ENCODE measurements at places on chromosomes 12 and 14.

- no peak for DNase-seq
Measured at GRCh38 chr14:21384494-21384851, 654 bp upstream of the SUPT16H start.

GRCh38 chr14:76752744-76753143 is 8.5 kb upstream of the VASH1 start:
- DNase-seq, result no peak

DNA sequence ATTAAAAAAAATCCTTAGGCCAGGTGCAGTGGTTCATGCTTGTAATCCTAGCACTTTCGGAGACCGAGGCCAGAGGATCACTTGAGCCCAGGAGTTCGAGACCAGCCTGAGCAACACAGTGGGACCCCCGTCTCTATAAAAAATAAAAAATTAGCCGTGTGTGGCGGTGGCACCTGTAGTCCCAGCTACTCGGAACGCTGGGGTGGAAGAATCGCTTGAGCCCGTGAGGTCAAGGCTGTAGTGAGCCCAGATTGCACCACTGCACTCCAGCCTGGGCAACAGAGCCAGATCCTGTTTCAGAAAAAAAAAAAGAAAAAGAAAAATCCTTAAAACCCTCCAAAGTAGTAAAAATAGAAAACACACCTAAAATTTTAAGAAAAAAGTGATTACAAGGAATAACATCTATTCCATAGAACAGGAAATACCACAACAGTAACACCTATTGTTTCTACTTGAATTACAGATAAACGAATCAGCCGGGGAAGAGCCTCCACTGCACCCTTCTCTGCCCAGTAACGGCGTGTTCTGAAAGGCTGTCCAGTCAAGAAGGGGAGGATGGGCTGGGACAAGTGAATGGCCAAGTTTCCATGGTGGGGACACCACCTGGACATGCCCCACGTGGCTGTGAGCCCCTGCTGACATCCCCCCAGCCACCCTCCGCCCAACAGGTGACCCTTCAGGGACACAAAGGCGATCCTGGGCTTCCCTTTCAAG is 17.8 kb downstream of the POLE start:
- DNase-seq, result no peak

DNA sequence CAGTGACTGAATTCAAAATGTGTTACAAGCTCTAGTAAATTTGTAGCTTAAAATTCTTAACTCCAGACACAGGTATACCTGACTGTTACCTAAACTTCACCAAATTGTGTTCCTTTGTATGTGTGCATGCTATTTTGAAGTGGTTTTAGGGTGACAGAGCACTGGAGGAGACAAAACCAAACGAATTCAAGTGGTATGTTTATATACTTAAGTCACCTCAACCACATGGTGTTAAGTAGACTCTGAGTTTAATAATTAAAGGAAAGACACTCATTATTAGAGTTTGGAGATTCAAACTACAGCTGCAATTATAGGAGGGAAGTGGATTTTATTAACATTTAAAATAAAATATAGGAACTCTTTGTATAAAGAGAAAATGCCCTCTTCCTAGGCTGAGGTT is 84.3 kb downstream of the PLCZ1 start:
- DNase-seq, result no peak

DNA sequence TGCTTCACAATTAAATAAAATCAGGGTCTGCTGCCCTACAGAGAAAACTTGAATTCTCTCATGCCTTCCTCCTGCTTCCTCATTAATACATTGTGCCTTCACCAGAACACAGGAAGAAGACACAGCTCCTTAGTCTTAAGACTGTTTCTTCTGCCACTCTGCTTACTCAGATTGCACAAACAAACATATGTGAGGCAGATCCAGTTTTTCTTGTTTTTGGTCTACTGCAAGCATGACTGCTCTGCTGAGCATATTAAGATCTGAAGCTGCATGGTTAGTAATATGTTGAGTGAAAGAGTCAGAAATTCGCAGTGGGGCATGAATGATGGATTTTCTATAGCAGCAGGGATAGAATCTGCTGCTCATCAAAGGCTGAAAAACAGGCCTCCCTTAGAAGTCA is 321.1 kb upstream of the STXBP6 start:
- DNase-seq, result no peak

DNA sequence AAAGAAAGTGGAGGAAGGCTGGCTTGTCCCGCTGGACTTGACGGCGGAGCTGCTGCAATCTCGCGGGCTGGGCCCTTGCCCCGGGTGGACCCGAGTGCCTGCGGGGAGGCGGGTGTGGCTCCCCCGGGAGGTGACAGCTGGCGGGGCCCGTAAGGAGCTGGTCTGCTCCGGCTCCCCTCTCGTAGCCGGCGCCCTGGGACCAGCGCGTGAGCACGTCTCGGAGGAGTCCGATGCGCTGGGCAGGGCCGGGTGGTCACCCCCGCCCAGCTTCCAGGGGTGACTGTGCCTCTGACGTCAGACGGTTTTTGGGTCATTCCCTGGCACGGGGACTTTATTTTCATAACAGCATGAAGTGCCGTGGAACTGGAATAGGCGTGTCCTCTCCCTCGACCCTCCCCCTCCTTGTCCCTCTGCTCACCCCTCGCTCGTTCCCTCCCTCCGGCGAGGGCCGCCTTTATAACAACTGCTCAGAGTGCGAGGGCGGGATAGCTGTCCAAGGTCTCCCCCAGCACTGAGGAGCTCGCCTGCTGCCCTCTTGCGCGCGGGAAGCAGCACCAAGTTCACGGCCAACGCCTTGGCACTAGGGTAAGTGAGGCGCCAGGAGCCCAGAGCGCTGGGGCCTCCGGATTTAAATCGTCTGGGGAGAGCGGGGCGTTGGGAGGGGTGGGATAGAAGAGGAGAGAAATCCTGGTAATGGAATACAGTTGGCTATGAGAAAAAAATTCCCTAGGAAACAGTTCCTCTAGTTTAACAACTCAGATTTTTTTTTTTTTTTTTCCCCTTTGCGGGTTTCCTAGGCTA is at the start of gene GPRC5A:
Gene GPRC5A, plus strand, starts transcription at position 483 of the 801 bp plus-strand sequence. CDS start 16,688 bp downstream, outside the sequence.
- DNase-seq, result no peak

GRCh38 chr12:127579446-127579845 is 687.5 kb upstream of the TMEM132C start:
- no peak for DNase-seq

DNA sequence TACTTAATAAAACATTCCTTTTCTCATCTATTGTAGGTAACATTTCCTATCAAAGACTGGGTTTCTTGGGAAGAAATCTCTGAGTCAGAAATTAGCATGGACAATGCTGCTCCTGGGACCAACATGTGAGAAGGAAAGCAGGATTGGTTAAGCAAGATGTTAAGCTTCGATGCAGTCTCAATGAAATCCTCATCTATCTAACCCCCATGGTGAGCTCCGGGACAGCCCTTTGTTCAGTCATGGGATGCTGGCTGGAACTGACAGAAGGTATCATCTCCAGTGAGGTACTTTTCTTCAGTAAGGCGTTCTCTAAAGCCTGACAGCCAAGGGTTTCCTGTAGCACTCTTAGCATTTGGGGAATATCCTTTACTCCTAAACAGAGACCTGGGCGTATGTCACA is 82.8 kb upstream of the SINHCAF start:
- no peak for DNase-seq

GRCh38 chr14:32370714-32371113 is 41.6 kb downstream of the AKAP6 start:
- no peak for DNase-seq

- DNase-seq, result no peak
Measured at GRCh38 chr14:103014466-103015228, 42.7 kb downstream of the CDC42BPB start.

GRCh38 chr12:18888047-18888446 is 150.1 kb downstream of the CAPZA3 start:
- no peak for DNase-seq

- no peak for DNase-seq
Measured at GRCh38 chr12:68884251-68884650, 48.7 kb downstream of the CPM start.

- DNase-seq, result no peak
Measured at GRCh38 chr12:70603044-70603443, 34.2 kb downstream of the PTPRB start.

- no peak for DNase-seq
Measured at GRCh38 chr14:86961106-86961716, 1031.8 kb downstream of the GALC start.

- no peak for DNase-seq
Measured at GRCh38 chr14:91409928-91410718, 7.5 kb downstream of the CCDC88C start.

DNA sequence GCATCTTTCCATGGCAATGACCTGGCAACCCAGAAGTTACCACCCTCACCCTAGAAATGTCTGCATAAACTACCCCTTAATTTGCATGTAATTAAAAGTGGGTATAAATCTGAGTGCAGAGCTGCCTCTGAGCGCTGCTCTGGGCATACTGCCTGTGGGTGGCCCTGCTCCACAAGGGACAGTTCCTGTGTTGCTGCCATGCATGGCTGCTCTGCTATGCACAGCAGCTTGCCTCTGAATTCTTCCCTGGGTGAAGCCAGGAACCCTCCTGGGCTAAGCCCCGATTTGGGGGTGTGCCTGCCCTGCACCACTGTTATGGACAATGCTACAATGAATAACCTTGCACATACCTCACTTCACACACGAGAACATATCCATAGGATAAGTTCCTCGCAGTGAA is 35.7 kb upstream of the GPR132 start:
- DNase-seq, result no peak

DNA sequence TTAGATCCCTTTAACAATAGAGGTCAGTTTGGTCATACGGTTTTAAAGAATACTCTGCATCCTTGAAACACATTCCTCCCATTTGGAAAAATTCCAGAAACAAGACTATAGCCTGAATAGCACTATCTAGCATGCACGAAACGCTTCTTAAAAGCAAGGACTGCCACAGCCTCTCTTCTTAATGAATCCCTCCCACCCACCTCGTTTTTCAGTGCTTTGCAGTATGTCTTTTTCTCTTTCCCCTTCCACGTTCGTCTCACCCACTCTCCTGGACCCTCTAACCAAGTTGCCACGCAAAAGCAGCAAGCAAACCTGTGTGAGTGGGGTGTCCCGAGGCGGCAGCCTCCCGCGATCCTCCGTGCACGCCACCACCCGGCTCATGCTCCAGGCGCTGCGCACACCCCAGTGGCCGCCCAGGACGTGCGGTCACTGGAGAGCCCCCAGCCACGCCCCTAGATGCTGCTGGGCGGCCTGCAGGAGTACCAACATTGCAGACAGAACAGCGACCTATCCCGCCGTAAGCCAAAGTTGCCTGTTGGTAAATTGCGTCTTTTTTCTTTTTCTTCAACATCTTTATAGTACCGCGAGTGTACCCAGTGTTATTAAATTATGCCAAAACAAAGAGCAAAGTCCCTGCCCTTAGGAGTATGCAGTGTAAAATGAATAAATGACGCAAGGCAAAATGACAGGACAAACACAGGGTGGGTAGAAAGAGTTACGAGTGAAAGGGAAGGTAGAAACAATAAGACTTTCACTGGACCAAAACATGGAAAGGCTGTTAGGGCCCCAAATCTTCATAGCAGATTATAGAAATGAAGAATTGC is at the start of gene SLC38A4:
Gene SLC38A4, minus strand, starts transcription at position 407 of the 824 bp plus-strand sequence. CDS start 32,926 bp downstream, outside the sequence.
- DNase-seq, result no peak

- no peak for DNase-seq
Measured at GRCh38 chr12:42589465-42590329, at the start of gene PRICKLE1. Gene PRICKLE1, minus strand, starts transcription at chr12:42589746. Its CDS starts 117,230 bp downstream, at chr12:42472516.

DNA sequence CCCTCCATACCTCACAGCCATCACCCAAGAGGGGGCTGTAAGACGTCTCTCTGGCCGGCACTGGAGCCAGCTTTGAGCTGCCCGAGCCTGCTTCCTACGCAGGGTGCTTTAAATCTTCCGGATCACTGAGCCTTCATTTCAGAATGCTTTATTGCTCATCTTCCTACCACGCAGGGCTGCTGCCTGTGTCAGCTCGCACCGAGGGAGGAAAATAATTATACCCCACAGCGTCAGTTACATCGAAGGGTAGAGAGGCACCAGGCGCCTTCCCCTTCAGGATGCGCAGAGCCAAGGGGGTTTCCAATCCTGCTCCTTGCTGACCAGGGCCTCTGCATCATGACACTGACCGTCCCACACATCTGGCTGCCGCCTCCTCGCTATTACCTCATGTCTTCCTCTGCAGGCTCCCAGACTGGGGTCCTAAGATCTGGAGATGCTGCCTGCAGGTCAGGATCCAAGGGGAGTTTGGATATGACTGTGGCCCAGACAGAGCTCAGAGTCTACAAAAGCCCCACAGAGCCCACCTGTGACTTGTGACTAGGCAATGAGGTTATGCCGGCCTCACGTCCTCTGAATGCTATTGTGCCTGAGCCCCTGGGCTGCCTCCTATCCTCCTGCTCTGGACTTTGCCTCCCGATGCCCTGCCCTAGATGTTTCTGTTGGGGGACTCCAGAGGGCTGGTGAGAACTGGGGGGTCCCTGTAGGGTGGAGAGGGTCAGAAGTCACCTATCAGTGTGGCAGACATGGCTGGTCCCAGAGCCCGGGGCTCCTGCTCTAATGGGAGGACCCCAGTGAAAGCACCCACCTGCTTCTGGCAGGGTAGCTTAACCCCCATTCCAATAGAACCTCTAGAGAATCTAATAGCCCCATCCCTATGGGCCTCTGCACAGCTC is 220.3 kb upstream of the RTL1 start:
- DNase-seq, result no peak

DNA sequence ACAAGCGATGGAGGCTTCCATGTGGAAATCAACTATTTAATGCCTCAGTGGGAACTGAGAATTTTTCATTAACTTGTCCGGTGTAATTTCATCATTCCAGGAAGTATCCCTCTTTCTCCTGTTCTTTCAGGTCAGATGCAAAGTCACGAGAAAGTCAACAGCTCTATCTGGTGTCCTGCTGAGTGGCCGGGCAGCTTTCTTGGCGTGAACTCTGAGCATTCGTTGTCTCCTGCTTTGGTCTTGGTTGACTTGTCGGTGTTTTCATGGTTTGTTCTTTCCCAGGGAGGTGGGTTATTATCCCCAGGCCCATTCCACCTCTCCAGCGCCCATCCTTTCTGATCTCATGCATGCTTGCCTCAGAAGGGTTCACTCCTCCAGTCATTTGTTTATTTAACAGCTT is 149.1 kb downstream of the GLT1D1 start:
- no peak for DNase-seq

GRCh38 chr12:52951640-52952039 is 2.7 kb downstream of the KRT18 start:
- no peak for DNase-seq

DNA sequence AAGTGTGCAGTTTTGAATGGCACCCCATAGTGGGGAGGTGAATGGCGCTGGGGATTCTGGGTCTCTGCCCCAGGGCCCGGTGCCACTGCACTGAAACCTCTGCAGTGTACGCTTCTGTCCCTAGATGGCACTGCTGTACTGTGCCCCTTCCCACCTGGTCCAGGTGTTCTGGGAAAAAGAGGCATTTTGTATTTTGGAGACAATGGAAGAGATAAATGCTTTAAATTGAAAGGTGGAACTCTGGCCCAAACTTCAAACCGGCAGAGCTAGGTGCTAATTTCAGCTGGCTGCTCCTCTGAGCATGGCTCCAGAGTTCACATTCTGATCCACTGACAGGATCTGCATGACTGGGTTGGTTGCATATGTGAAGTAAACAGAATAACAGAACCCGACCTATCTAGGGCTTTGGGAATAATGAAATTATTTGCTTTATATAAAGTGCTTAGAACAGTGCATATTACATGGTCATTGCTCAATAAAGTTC is 52.2 kb downstream of the KRT80 start:
- DNase-seq, result no peak
